HFFc6 (cell line): ENCODE measurements at places on chromosomes 3 and 15.

DNA sequence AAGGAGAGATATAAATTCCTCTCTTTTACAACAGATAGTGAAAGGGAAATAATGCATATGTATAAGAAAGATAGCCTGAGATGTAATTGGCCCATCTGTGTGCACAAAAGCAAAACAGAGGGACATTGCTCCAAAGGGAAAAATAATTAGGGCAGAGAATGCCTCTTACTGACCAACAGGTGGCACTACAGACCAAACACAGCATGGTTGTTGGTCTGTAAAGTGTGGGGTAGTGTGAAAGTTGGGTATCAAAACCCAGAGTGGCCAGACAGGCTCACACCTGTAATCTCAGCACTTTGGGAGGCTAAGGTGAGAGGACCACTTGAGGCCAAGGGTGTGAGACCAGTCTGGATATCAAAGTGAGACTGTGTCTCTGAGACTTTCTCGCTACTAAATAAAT lies 4.5 kb upstream of the TLNRD1 start:
- no peak for DNase-seq

- DNase-seq, result no peak
Observed at GRCh38 chr3:152843955-152844354, 9.0 kb downstream of the P2RY1 start.

- DNase-seq, result no peak
Observed at GRCh38 chr3:127853681-127854080, 31.4 kb upstream of the MGLL start.

DNA sequence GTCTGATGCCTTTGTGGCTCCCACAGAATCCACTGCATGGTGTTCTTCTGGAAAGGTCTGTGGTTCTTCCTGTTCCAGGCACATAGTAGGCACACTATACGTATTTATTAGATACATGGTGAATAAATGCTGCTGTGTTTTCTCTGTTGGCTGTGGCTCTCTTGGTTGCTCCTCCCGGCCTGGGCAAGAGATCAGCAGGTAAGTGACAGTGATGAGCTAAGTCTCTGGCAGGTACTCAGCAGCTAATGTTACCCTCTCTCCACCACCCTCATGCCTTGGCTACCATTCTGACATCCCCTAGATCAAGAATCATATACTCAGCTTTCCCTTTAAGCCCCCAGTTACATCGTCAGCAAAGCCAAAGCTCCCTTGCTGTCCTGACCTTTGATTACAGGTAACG lies 8.4 kb downstream of the SV2B start:
- DNase-seq, result no peak

- no peak for DNase-seq
Observed at GRCh38 chr3:54309601-54310000, 187.2 kb downstream of the CACNA2D3 start.

DNA sequence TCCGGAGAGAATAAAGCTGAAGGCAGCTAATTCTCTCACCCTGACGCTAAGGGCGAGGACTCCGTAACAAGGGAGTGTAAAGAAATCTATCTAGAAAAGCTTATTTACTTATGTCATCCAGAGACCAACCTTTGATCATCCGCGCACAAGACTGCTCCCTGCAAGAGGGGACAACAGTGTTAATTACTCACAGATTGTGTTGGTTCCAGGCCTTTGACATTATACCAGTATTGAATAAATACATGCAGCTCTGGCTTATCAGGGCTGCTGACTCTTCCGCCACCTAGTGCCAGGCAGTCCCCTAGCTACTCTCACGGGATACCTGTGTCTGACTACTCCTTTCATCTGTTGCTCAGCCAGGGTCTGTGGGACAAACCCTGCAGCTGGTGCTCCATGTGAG lies 211.7 kb downstream of the DTWD1 start:
- no peak for DNase-seq

GRCh38 chr15:69852916-69853315 lies 244.8 kb downstream of the TLE3 start:
- no peak for DNase-seq

- no peak for DNase-seq
Observed at GRCh38 chr3:54625805-54626787, 301.8 kb downstream of the LRTM1 start.

DNA sequence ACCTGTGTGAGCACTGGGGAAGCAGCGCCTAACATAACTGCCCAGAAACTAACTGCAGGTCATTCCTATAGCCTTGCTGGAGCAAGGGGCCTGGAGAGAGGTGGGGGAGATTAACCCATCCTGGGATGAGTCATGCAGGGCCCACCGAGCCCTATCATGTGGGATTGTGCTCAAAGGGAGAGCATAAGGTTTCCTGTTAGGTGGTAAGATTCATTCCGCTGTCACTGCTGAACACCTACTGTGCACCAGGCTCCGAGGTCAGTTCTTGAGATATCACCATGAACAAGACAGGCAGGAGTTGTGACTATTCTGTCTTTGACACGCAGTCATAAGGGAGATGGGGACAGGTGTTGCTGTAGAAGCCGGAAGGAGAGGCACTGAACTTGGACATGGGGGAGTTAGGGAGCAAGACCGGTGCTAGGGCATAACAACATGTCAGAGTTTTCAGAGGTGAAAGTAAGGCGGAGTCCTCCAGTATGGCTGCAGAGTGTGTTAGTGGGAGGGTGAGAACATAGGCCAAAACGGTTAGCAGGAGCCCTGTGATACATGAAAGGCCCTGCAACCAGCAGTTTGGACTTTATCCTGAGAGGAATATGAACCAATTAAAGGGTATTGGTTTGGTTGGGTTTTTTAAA lies 2.4 kb downstream of the SLC25A38 start:
- no peak for DNase-seq

DNA sequence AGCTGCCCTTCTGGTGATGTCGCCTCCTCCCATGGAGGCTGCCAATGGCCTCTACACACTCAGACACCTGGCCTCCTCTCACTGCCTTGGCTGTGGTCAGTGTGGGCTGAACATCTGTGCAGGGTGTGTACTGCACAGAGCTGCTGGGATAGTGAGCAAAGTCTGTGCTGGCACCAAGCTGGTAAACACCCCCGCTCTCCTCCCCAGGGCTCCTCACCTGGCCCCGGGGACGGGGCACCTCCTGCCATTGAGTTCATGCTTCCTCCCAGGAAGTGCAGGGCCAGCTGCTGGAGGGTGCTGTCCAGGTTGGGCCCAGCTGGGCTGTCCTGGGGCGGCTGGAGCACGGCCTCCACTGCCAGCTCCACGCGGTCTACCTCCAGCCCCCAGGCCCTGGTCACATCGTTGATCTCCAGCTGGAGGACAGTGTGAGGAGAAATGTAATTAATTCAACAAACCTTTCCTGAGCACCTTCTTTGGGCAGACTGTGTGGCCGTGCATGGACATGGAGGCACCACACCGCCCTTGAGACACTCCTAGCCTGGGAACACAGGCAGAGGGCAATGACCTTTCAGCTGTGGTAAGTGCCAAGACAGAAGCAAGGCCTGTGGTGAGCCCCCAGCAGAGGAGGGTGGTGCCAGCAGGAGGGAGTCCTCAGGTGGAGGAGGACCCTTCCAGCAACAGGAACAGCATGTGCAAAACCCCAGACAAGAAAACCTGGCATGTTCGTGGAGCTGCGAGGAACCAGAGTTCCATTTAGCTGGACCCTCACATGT lies 6.8 kb downstream of the STOML1 start:
- no peak for DNase-seq

DNA sequence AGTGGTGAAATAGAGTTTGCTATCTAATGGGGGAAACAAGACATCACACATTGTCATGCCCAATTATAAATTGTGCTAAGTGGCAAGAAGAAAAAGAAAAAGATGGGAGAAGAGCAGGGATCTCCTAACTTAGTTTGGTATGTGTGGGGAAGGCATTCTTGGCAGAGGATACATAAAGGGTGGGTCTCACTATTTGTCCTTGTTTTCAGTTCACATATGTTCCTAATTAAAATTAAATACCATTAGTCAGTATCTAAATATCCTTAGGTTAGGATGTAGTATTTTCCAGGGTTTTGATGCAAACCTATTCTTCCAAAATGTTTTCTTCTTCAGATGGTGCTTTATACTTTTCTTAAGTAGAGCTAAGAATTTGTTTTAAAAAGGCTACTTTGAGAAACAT lies 173.7 kb downstream of the B3GALNT1 start:
- peak; percentile 23 for DNase-seq

DNA sequence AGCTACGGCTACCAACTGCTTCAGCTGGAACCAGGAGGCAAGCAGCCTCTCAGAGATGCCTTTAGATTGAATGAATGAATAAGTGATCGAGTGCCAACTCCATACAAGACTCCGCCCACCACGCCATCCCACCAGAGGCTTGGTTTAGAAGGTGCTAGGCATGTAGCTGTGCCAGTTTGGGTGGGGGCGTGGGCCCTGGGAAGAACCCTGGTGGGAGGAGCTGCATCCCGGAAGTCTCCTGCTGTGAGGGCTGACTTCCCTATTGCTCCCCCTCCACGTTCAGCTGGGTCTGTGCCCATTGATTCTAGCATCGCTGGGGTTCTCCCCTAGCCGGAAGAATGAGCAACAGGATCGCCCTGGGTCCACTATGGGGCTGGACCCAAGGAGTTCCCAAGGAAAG lies 20.9 kb downstream of the LINGO1 start:
- no peak for DNase-seq

- no peak for DNase-seq
Observed at GRCh38 chr3:44680921-44681455, 31.5 kb upstream of the ZNF502 start.

GRCh38 chr15:31266712-31267111 lies 59.9 kb upstream of the KLF13 start:
- no peak for DNase-seq
